ENCODE measurements at places on chromosomes 1 and 21.

GRCh38 chr1:3676581-3677470 lies 24.5 kb downstream of the TP73 start:
- no peak for DNase-seq

DNA sequence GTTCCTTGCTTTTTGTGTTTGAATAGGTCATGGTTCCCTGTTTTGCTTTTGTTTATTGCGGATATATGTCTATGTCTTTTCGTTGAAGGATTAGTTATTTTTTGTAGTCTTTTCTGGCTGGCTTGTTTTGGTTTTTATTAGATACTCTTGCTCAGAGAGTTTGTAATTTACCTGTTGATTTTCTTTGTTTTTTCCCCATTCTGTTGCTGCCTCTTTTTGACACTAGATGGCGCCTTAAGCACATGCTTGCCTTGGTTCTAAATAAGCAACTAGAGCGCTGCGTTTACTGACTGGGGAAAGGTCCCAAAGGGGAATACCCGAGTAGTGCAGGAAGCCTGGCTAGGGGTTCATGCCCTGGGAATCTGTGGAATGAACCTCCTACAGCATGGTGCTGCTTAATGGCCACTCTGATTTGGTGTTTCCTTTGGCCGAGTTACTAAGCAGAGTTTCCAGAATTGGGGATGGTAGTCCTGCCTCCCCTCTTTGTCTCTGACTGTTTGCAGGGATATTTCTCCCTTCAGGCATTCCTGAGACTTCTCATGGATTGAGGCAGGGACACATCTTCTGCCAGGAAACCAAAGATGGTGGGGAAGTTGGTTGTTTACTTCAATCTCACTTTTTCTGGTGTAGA lies 143.2 kb downstream of the PTPRU start:
- no peak for DNase-seq

DNA sequence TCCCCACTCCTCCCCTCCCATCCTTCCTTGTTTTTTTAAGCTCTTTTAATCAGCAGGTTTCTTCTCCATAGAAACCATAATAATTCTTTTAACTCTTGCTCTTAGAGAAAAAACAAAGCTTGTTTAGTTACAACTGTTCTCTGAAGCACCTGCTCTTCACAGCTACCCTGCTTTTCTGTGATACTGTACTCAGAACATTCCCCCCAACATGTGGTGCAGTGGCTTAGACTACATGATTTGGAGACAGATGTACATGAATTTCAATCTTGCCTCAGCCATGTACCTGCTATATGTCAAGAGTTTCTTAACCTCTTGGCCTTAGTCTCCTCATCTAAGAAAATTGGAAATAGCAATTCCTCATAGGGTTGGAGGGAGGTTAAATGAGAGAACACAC lies 33.5 kb downstream of the LAMC2 start:
- DNase-seq: no peak

- DNase-seq: peak; percentile 68
Measured at GRCh38 chr1:21939650-21940374, 2.7 kb upstream of the HSPG2 start.

DNA sequence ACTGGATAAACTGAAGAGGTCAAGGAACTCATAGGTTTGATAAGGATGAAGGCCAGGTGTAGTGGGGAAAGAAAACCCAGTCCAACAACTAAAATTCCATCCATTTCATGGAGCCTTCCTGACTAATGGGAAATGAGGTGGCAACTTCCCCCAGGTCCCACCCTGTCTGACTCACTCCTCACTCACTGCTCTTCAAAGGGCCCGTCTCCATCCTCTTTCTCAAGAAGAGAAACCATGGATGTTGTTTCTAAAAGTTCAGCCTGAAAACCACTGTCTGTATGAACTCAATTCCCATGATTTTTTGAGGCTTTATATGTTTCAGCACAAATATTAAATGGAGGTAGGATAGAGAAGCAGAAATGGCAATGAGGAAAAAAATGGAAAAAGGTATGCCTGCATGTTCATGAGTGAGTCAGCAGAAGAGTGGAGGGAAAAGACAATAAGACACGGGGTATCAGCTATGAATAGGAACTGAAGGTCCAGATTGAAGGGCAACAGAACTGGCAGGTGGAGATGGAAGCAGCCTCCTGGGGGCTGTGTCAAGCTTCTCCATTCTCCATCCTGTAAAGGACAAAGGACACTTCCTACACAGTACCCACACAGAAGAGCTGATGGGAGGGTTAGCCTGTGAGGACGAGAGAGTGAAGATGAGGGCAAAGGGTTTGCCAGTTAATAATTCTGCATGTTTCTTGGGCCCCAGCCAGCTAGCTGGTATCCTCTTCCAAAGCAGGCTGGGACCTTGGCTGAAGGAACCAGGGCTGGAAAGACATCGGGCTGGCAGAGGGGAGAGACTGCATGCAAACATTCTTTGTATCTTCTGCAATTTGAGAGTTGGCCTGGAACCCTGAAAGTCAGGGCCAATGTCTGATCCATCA lies 5.5 kb upstream of the ELOVL1 start:
- no peak for DNase-seq

DNA sequence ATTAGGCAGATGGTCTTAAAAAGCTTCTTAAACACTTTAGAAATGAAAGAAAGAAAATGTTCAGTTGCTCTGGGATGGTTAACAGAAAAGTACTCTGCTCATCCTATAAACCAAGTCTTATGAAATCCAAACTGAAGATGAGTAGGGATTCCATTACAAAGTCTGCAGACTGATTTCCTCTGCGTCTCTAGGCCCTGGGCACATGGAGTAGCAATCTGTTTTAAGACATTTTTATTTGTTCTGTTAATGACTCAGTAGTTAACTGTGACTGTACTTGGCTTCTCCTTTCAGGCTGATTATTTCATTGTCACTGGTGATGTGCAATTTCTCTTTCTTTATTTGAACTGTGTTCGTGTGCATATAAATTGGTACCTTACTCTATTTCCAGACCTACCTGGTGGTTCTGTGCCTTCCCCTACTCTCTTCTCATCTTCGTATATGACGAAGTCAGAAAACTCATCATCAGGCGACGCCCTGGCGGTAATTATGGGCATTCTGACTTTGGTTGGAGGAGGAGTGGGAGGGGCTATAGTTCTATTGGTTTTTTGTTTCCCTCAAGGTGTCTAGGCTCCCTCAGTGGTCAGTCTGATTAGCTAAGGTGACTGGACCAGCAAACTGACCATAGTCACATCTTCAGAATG lies 30.6 kb downstream of the ATP1A1 start:
- no peak for DNase-seq

DNA sequence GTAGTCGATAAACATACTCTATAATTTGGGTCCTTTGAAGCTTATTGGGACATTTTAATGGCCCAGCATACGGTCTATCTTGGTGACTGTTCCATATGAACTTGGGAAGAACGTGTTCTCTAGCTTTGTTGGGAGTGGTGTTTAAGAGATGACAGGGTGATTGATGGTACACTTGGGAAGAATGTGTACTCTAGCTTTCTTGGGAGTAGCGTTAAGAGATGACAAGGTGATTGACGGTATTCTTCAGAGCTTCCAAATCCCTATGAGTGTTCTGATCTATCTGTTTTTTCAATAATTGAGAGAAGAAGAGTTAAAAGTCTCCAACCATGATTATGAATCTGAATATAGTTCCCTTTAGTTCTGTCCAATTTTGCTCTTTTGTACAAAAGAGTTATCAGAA lies 9.4 kb downstream of the NPHP4 start:
- DNase-seq: no peak

GRCh38 chr1:92343061-92343460 lies 44.2 kb downstream of the RPAP2 start:
- DNase-seq: no peak

DNA sequence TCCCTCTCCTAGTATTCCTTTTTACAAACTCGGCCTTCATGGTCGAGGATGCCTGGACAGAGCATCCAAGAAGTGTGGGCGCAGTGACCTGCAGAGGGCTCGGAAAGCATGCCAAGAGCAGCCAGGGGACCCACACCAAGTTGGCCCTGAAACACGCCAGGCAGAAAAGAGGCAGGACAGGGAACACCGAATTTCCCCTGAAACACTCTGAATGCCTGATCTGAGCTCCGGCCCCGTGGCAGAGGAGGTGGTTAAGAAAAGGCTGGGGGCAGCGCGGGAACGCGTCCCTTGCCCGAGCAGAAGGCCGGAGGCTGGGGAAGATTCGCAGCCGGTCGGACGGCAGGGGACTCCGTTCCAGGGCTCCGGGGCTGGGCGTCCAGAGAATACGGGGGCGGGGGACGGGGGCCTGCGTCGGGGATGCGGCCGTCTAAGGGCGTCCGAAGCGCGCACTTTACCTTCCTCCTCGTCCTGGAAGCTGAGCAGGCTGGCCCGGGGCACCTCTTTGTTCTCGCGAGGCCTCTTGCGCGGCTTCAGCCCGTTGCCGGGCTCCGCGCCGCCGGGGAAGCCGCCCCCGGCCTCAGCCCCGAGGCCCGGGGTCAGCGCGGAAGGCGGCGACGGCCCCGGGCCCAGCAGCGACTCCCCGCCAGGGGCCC lies 558 bp downstream of the PAXBP1 start:
- no peak for DNase-seq

GRCh38 chr1:71001624-71002023 lies 46.0 kb downstream of the PTGER3 start:
- DNase-seq: no peak
